ENCODE measurements at places on chromosomes 2 and 18.

DNA sequence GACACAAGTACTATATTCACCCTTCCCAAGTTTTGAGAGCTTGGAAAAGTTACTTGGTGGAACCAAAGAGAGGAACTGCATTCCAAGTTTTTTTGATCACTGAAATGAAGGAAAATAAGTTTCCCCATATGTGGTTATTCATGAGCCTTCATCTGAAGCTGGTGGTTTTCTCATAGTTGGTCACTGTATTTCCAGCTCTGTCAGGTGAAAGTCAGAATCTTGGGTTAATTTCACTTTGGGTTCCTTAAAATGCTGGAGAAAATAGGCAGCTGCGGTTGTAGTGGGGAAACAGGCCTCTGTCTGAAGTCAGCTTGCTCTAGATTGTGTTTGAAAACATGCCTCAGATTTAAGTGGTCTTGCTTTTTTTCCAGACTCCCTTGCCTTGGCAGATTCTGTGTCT is 200.5 kb downstream of the HRH4 start:
- DNase-seq = no peak

- DNase-seq = peak; percentile 92
Observed at GRCh38 chr2:25376750-25377621, 35.3 kb upstream of the DNMT3A start.

DNA sequence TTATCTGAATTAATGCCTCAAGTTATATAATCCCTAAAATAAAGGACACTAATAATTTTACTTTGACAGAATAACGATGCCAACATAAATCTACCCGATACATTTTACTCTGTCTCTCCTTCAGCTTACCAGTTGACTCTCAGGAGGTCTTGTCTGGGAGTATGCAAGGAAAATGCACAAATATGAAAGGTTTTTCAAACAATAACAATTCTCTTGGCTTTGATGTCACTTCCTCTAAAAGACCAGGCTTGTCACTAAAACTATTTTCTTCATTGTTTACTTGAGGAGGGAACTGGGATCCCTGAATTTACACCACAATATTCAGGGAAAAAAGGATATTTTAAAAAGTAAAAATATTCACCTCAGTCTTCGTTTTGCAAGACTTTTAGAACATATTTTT is 97.2 kb downstream of the SOS1 start:
- no peak for DNase-seq

DNA sequence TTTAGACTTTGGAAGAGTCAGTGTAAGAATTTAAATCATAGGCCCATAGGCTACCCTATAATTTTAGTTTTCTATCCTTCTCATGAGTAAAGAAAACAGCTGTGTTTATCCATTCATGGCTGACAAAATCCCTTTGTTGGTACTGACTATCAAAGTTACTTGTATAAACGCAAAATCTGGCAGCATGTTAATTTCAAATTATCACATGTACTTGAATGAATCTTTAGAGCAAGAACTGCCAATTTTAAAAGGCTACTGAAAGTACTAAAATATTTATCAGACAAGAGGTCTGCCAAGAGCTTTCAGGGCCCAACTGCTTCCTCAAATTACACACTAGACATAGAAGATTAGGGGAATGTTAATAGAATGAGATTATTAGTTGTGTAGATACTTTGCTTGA is 66.6 kb downstream of the MYL12B start:
- no peak for DNase-seq

DNA sequence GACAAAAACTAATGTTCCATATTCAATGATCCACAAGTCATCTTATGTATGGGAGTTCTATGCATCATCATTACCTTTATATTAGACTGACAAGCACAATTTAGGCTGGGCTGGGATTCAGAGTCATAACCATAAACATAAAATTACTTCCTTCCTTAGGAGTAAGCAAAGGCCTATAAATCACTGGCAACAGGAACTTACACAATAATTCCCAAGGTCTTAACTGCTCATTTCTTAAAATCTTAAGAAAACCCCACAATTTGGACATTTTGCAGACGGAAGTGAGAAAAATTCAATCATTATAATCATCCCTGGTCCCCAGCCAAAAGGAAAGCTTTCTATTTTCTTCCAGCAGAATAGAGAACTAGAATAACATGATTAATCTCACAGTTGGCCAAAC is 232.3 kb downstream of the DYM start:
- DNase-seq = no peak

DNA sequence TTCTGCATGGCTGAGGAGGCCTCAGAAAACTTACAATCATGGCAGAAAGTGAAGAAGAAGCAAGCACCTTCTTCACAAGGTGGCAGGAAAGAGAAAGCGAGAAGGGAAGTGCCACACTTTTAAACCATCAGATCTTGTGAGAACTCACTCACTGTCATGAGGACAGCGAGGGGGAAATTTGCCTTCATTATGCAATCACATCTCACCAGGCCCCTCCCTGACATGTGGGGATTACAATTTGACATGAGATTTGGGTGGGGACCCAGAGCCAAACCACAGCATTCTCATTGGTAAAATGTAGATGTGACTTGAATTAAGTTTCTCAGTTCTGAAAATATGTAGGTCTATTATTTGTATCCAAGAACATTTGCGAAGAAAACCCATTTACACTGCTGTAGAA is 854.8 kb downstream of the EPHA4 start:
- DNase-seq = no peak

DNA sequence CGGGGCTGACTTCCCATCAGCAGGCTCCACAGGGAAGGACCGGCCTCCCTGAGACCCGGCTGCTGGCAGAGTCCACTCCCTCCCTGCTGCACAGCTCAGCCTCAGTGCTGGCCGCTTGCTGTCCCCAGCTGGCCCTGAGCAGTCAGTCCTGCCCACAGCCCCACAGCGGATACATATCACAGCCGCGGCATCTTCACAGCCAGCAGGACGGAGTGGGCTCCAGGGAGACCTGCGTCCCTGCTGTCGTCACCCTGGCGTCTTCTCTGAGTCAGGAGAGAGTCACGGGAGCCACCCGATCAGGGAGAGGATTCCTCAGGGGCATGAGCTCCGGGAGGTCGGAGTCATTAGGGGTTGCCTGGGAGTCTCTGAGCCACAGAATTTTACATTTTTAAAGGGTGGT is 13.1 kb upstream of the SNTG2 start:
- no peak for DNase-seq

GRCh38 chr2:236870370-236870769 is 215.3 kb upstream of the COPS8 start:
- DNase-seq = no peak

DNA sequence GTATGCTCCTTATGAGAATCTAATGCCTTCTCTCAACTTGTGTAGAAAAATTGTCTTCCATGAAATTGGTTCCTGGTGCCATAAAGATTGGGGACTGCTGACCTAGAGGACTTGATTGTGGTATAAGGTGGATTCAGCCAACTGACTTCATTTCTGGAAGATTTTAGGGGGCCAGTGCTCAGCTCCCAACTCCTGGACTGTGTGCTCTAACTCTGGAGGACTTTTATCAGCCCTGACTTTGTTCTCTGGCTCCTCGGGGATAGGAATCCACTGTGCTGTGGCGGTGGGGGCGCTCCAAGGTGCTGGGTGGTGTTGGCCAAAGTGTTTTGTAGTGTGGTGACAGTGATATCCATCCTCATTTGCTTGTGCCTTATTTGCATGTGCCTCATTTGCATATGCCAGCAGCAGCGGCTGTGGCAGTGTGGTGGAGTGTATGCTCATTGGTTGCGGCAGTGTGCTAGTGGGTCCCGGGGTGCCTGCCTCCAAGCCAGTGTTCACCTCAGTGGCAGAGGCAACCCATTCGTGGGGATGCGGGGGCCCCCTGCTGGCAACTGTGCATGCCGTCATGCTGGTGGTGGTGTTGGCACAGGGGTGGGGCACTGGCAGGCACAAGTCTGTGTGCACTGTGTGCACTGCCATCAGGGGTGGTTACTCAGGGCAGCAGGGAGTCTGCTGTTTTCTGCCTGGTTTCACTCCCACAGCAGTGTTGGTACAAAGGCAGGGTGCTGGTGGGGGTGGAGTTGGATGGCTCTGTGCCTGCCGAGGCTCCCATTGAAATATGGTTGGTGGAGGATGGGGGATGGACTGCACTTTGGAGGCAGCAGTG is 19.6 kb downstream of the EHBP1 start:
- peak; percentile 13 for DNase-seq

DNA sequence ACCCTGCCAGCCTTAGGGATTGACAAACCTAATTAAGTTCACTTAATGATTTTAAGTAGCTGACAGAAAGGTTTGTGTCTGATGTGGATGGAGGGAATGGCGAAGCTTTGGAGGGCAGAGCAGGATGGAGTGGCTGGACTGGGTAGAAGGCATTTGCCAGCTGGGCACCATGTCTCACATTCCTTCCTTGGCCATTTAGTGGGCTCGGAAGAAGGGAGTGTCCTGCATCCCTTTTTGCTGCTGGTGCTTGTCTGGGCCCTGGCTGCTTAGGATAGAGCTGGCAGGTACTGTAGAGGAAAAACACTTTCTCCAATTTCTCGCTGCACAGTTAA is 166.7 kb downstream of the CLIP4 start:
- no peak for DNase-seq

- DNase-seq = no peak
Observed at GRCh38 chr2:101909760-101910159, 82.0 kb upstream of the IL1R2 start.

Data from germinal center (tissue), 1 donor.